ENCODE measurements at places on chromosomes 12 and 14. TPM values are rescaled to one million over a fixed set of nuclear protein-coding genes. Genes with fewer than 3 reads are reported as not detected.

DNA sequence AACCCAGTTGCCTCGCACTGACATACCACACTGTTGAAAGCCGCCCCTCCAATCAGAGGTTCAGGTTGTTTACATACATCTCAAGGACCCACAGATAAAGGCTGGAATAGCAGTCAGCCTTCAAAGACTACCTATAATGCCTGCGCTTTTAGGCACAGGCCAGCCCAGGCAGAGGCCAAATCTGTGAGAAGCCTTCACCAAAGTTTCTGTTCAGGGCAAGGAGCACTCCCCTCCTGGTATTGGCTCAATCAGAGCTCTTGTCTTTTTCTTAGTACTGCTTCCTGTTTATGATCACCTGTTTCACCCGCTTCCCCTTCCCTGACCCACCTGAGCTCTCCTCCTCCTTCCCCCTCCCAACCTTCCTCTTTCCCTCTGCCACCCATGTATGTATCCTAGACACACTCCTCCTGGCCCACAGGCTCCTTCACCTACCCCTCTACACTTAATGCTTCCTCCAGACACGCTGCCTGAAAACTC, 34.8 kb downstream of the DUSP16 start:
- no peak overlapping the region for H3K4me3 ChIP-seq
- H3K36me3 ChIP-seq, result no peaks in the 10 kb centered on the region
- no peaks in the 10 kb centered on the region for H3K27me3 ChIP-seq
- H3K27ac ChIP-seq, result no peak overlapping the region
- H3K4me1 ChIP-seq, result peaks cover 8% of the 10 kb centered on the region

Gene GPRC5D
- not detected for total RNA-seq

DNA sequence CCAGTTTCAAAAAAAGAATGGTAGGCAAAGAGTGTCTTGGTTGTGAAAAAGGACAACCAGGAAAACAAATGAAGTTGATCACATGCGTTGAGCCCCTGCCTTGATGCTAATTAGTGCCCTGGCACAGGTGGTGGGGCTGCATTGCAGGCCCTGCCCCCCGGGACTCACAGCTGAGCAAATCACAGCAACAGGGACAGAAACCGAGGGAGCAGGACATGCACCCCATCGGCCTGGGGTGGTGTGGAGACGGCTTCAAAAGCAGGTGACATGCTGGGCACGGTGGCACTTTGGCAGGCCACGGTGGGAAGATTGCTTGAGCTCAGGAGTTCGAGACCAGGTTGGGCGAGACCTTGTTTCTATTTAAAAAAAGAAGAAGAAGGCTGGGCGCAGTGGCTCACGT, 1.1 kb upstream of the PAPLN start:
- H3K4me1 ChIP-seq, result peaks cover 20% of the 10 kb centered on the region
- peak overlapping the region; percentile 13 for H3K27ac ChIP-seq
- H3K27me3 ChIP-seq, result peaks cover 25% of the 10 kb centered on the region

Gene CACNA1C
- 11.1 TPM for total RNA-seq

DNA sequence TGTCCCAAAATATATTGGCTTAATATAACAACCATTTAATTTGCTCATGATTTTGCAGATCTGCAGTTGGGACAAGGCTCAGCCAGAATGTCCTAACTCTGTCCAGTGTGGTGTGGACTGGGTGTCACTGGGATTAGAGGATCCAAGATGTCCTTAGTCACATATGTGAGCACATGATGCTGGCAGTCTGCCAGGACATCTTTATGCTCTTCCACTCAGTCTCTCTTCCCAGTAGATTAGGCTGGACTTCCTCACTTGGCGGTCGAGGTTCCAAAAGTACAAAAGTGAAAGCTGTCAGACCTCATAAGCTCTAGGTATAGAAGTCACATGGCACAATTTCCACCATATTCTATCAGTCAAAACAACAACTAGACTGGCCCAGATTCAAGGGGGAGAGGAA, 167.9 kb upstream of the NTF3 start:
- no peak for DNase-seq
- H3K27ac ChIP-seq, result no peak overlapping the region
- H3K4me3 ChIP-seq, result no peak overlapping the region
- peaks cover 3% of the 10 kb centered on the region for H3K27me3 ChIP-seq
- no peaks in the 10 kb centered on the region for H3K36me3 ChIP-seq

Gene TMEM179
- 0.54 TPM for total RNA-seq

Gene TEX52
- not detected for total RNA-seq

Gene CINP
- total RNA-seq, result 26.1 TPM

GRCh38 chr12:50750366-50750765, 13.5 kb upstream of the ATF1 start:
- no peak overlapping the region for H3K4me3 ChIP-seq
- no peak for DNase-seq
- H3K27me3 ChIP-seq, result no peaks in the 10 kb centered on the region
- peak overlapping the region; percentile 17 for H3K27ac ChIP-seq
- peaks cover 11% of the 10 kb centered on the region for H3K36me3 ChIP-seq

Gene KRT77
- total RNA-seq, result not detected
